ENCODE measurements at places on chromosomes 7 and 10. TPM values are rescaled to one million over a fixed set of nuclear protein-coding genes. Genes with fewer than 3 reads are reported as not detected.

Gene KCND2
- 2.7 TPM for total RNA-seq

DNA sequence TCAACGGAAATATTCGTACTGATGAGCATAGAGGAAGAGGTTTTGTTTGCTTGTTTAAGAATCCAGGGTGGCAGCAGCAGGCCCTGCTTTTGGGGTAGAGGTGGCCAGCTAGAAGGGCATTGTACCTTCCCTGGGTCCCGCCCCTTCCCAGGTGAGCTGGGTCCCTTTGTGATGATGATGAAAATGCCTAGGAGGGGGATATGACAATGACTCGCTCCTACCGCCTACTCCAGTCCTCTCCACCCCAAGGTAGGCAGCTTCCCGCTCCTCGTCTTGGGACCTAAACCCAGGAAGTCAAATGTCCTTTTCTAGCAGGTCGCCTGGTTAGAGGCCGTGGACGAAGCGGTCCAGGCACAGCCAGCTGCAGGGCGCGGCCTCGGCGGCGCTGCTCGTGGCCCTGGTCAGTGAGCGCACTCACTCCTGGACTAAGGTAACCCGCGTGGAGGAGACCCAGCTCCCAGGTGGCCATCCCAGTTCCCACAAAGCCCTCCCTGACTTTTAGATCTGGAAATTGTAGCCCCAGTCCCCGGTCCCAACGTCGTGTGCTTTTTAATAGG, 141.4 kb downstream of the LSMEM1 start:
- DNase-seq, result no peak

DNA sequence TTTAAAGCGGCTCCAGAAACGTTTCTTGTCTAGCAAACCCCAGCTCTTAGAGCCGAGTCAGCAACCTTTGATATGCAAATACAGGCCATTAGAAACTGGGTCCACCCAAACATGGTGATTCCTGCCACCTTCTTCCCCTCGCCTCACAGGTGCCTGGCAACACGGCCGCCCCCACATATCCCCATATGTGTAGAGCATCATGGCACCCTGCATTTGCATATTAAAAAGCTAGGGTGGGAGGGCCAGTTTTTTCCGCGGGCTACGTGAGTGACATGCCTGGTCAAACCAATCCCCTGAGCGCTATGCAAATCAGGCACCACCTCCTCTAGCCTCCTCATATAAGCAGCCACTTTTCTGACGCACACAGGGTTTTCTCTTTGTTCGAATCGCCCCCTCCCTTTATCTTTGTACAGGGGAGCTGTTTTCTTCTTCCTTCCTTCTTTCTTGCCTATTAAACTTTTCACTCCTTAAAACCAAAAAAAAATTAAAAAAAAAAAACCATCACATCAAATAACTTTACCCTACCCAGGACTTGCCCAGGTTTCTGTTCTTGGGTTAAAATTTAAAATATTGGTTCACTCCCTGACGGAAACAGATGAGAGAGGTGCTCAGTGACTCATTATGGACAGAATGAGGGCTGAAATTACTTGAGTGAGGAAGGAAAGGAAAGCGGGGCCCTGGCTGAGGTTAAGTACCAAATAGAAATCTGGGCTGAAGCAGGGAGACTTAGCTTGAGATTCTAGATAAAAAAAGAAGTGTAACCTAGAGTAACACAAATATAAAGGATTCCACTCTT, 59.8 kb downstream of the COA1 start:
- DNase-seq, result no peak

Gene LAMB1
- 105 TPM for total RNA-seq

DNA sequence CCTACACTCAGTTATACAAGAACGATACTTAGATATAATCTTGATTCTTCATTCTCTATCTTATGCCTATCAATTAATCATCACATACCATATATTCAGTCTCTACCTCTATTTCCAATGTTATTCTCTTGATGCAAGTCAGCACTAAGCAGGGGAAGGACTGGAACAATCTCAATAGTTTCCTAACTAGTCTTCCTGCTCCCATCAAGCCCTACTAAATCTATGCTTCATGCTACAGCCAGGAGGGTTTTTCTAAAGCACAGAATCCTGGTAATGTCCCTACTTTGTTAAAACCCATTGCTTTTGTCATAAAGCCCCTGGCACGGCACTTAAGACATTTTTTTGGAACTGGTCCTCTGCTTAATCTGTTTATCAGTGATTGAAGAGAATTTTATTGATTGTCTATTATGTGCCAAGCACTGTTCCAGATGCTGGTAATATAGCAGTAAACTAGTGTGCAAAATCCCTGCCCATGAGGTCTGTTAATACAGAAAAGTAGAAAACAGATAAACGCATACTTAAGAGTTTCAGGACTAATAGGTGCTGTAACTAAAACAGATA, 323.3 kb upstream of the LRRN3 start:
- no peak for DNase-seq

GRCh38 chr10:128043259-128044045, 82.8 kb downstream of the MKI67 start:
- no peak for DNase-seq

DNA sequence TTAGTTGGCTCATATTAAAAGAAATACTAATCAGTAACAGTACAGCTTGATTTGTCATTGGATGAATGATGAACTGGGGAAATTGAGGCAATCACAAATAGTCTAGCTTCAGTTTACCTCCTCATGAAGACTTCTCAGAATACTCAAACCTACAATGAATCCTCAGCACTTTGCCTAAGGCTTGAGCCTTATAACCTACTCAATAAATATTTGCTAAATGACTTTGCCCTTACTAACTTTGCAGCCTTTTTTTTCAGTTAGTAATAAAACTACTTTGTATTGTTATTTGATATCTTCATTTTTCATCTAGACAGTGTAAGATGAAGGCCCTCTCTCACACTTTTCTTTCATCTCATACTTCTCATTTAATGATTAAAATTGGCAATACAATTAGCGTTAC, 1162.5 kb upstream of the C7orf33 start:
- no peak for DNase-seq

- no peak for DNase-seq
Measured at GRCh38 chr10:10482613-10483012, 535.1 kb upstream of the CELF2 start.

GRCh38 chr7:98933321-98933720, 55.0 kb downstream of the TRRAP start:
- DNase-seq, result no peak

DNA sequence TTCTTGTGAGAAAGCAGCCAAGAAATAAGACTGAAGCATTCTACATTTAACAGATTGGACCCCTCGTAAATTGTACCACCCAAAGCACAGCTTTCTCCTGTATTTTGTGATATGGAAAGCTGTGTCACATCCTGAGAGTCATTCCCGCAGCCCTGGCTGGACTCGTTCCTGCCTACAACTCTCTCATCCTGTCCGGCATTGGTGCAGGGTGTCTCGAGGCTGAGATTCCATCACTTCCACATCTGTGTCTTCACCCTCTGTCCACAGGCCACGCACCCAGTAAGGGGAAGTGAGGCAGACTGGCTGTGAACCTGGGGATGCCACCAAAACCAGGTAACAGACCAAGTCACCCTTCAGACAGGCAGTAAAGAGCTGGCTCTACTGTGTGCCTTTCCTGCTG, 146.2 kb upstream of the KLF6 start:
- no peak for DNase-seq

- no peak for DNase-seq
Measured at GRCh38 chr7:76261931-76262330, 40.5 kb upstream of the HSPB1 start.

Gene LEP
- total RNA-seq, result not detected

GRCh38 chr7:124162667-124163066, 129.8 kb upstream of the TMEM229A start:
- DNase-seq, result no peak

DNA sequence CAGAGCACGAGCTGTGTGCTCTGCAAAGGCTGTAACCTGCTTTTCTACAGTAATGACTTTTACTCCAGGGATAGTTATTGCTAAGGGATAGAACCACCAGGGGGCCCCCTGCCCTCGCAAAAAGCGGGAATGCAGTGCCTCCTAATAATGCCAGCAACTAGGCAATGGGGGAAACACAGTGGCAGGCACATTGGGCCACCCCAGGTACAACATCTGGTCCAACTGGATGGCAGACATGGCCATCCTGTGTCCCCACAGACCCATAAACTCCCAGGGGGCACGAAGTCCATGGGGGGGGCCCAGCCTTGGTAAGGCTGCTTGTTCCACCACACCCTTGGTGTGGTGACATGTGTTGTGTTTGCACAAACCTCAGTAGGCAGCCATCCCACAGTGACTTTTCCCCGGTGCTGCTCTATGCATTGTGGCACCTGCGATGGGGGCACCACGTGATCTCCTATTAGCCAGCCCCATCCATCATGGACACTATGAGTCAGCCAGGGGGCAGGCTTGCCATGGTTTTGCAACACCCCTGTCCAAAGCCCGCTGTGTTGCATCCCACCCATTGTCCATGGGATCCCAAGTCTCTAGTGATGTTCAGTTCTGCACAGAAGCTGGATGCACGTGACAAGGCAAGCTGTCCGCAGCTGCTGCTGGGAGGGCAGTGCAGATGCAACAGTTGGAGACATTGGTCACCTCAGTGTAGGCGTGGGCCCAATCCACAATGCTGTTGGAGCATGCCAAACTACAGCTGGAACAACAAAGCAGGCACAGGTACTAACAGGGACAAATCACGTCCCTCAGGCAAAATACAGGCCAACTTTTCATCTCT, 84.0 kb downstream of the ANLN start:
- DNase-seq, result no peak

DNA sequence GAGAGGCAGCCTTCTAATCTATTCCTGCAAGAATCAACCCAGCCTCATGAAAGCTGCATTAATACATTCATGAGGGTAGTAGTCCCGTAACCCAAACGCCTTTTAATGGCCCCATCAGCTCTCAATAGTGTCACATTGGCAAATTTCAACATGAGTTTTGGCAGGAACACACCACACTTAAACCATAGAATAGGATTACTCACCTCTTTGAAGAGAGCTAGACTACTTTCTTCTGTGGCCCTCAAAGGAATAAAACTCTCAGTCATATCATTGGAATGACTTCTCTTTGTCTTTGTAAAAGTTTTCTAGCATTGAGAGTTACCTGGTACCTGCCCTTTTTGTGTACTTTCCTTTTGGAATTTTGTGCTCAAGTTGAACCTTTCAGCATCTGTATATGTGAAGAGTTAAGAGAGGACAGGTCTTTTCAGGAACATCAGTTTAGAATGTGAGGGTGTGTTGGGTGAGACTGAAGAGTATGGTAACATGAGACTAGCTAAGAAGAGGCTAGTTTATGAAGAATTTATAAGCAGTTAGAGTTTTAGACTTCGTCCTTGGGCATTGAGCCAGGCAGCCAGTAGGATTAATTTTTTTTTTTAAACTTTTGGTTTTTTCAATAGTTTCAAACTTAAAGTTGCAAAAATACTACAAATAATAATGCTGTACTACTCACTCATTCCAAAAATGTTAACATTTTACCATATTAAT, 92.6 kb downstream of the MLLT10 start:
- no peak for DNase-seq

DNA sequence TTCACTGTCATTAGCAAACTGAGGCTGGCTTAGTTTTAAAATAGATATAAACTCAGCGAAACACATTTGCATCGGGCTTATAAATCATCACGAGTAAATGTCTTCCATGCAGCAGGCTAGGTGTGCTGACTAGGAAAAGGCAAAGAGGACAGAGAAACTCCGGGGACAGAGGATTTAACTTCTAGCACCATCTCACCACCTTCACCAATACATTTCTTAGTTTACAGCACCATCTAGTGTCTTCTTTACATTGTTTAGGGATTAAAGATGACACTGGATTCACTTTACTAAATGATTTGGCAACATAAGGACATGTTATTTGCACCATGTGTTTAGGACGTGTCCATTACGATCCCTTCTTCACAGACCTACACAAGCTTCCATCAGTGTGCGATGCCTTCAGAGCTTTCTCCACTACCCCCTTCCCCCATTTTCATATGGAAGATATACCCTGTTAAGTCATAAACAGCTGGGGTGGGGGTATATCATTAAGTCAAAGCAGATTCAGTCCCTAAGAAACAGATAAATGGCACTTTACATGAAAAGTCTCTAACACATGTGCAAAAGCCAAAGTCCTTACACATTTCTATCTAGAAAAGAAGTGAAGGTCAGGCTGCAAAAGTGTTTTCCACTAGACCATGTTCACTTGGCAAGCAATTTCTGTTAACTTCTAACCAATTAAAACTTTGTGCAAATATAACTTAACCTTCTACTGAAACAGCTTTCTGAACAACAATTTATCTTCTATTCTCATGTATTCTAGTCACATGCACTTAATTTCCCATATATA, 103.3 kb downstream of the GRB10 start:
- DNase-seq, result peak; percentile 66

Gene RALA
- total RNA-seq, result 17.3 TPM

DNA sequence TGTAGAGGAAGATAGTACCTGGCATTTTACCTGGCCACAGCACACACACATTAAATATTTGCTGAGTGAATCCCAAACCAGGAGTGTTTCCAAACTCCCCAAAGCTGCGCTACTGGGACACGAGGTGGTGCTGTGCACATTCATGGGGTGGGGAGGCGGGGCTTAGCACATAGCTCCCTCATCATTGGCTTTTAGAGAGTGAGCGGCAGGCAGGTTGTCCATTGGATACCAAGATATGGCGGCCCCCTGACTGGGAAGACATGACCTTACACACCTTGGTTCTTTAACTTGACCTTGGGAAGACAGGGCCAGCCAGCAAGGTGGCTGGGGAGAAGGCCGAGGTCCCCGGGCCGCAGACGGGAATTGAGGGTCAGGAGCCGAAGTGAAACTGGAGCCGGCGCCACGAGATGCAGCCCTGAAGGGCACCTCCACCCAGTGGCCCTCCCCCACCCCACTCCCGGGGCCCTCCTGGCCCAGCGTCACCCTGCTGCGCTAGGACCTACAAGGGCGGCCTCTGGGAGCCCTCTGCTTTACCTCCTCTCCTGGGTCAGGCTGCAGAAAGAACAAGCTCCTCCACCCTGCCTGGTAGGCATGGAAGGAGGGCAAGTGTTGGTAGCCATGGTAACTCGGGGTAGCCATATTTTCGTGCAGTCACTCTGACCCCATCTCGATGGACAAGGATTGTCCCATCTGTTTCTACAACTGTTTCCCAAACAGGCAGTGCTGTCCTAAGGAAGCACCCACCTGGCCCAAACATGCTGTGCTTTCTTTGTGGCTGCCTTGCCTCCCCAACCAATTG, 24.0 kb downstream of the TMEM176A start:
- DNase-seq, result no peak

Gene FAM241B
- not detected for total RNA-seq

- DNase-seq, result peak; percentile 90
Measured at GRCh38 chr7:55073976-55074528, 55.2 kb downstream of the EGFR start.

Gene POLL
- total RNA-seq, result 16.0 TPM

GRCh38 chr7:144102041-144102440, 7.3 kb upstream of the OR2A2 start:
- no peak for DNase-seq

GRCh38 chr10:91679296-91679695, 46.4 kb upstream of the PPP1R3C start:
- no peak for DNase-seq
